Ascending aorta (tissue), 2 donors: ENCODE measurements at places on chromosomes 1 and 21.

GRCh38 chr1:22729912-22730311, 19.3 kb downstream of the EPHB2 start:
- no peak for DNase-seq

- peak; percentile 41 for DNase-seq
Measured at GRCh38 chr1:219088778-219089557, 84.7 kb upstream of the LYPLAL1 start.

DNA sequence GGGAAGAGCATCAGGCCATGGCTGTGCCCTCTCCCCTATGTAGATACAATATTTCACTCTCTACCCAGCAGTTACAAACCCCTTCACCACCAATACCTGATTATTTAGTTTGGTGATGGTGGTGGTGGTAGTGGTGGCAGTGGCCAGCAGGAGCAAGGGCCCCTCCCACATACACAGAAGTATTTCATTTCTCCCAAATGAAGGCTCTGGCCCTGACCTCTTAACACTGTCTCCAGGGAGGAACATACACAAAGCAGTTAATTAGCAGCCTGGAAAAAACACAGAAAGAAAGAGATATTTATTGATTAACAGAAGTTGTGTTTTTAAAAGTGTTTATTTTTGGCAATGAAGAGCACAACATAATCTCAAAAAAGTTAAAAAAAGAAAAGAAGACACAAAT, 212.7 kb upstream of the SAMSN1 start:
- DNase-seq: no peak

DNA sequence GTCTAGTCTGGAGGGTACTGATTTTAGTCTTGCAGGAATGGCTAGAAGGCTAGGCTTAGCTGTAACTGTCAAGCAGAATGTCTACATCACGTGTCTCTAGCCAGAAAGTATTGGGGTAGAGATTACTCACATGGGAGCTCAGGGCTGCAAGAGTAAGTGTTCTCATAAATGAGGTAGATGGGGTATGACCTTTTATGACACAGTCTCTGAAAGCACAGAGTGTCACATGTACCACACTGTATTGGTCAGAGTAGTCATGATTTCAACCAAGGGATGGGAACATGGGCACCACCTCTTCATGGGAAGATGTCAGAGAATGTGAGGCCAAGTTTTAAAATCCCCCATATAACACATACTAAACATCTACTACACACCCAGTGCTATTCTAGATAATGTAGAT, 2.9 kb downstream of the FYB2 start:
- DNase-seq: no peak

DNA sequence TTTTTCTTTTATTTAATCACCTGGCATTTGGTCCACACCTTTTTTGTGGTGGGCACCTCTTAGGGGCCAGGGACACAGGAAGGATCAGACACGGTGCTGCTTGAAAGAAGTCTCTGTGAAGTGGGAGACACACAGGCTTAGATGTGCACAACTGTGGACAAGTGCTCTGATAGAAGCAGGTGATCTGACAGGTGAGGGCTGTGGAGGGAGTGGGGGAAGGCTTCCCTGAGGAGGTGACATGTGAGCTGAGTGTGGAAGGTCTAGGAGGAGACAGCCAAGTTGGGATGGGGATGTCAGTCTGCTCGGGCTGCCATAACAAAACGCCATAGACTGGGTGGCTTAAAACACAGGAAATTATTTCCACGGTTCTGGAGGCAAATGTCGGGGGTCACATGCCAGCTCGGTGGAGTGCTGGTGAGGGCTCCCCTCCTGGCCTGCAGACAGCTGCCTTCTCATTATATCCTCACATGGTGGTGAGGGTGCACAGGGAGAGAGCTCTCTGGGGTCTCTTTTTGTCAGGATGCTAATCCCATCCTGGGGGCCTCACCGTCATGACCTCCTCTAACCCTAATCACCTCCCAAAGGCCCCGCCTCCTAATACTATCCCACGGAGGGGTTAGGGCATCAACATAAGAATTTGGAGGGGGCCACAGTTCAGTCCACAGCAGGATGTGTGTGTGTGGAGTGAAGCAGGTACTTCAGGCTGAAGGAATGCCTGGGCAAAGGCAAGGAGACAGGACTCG, 5.2 kb upstream of the KIAA1614 start:
- no peak for DNase-seq

DNA sequence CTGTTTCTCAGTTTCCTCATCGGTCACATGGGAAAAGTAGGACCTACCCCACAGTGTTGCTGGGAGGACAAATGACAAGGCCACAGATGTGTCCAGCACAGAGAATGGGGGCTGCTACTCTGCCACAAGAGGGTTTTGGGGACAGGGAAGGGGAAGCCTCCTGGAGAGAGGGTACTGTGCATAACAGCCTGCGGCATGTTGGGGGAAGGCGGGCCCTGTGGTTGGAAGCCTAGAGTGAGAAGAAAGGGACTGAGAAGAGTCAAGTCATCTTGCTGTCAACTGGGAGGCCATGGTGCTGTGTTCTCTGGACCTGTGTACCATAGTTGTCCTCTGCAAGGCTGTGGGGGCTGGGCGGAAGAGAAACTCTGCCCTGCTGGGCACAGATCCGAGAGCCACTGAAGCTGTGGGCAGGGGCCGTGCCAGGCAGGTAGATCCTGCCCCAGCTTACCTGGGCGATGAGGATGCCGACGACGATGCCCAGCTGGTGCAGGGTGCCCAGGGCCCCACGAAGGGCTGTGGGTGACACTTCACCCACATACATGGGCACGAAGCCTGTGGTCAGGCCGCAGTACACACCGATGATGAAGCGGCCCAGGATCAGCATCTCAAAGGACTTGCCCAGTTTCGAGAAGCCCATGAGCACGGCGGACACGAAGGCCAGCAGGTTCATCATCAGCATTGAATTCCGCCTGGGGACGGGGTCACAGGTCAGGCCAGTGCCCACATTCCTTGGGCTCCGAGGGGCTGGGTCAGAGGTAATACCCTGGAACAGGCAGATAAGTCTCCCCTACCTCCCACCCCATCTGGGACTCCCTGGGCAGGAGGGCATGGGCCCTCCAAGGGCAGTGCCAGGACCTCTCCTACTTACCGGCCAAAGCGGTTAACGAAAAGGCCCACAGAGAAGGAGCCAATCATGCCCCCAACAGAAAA, 28.2 kb downstream of the SLC2A1 start:
- peak; percentile 63 for DNase-seq

DNA sequence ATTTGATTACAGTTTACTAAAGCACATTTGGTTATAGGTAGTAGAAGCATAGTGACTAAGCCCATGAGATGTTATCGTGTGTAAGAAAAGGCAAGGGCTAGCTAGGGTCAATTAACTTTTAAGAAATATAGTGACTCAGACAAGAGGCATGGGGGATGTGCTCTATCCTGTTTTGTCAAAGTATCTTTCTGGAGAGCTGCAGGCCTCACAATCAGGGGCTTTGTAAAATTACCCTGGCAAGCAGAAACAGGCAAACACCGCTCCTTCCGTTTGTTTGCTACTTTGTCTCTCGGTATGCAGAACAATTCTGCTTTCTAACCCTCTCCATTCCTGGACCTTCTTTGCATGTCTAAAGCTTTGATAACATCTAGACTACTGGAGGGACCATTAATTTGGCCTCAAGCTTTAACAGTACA, 26.1 kb upstream of the ZNF697 start:
- no peak for DNase-seq

- no peak for DNase-seq
Measured at GRCh38 chr21:31772674-31773555, 41.0 kb upstream of the SCAF4 start.

DNA sequence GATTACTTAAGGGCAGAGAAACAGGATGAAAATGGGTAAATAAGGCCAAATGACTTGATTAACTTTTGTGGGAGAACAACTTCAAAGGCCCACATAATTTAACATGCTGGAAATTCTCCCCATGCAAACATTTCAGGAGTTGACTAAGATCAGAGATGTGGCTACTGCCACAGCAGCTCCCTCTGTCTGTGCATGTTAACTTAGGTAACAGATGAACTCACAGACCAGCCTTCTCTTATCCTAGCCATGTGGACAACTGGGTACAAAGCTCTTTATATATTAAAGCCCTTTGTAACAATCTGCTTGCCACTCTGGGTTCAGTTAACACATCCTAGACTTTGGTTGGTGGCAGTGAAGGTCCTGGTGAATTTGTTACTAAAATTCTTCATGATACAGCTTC, 33.2 kb downstream of the BEND5 start:
- no peak for DNase-seq

DNA sequence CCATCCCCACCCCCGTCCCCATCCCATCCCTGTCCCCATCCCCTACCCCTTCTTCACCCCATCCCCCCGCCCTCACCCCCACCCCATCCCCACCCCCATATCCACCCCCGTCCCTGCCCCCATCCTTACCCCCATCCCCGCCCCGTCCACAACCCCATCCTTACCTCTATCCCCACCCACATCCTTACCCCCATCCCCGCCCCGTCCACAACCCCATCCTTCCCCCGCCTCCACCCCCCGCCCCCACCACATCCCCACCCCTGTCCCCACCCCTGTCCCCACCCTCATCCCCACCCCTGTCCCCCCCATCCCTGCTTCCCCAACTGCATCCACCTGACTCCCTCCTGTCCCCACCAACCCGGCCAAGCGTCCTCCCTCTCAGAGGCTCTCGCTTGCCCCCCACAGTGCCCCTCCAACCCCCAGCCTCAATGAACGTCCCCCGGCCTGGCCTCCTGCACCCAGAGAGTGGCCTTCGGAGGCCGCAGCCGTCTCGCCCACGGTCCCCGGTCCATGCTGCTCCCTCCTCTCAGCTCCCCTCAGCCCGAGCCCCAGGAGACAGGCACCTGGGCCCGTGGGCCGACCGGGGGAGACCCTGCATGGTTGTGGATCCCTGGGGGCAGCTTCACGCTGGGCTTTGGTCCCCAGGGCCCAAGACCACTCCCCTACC, 25.5 kb upstream of the C1orf159 start:
- no peak for DNase-seq

DNA sequence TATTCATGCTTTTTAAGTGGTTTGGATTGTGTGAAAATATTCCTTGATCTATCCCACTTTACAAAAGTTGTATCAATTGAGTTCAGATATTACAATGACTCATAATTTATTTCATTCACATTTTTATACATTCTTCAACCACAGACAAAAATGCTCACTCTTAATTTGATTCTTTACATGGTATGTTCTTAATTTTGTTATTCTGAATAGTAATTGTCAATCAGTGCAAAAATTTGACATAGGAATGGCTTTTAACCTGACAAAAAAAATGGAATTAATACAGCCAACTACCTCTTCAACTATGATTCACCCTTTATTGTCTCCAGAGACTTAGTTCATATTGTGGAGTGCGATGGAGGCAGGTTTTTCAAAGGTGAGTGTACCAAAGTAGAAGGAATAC, 1002.4 kb upstream of the ADGRL4 start:
- no peak for DNase-seq

- DNase-seq: no peak
Measured at GRCh38 chr1:160149716-160150115, 1.7 kb upstream of the ATP1A4 start.

GRCh38 chr1:80540596-80540995, 1260.1 kb upstream of the ADGRL2 start:
- no peak for DNase-seq

DNA sequence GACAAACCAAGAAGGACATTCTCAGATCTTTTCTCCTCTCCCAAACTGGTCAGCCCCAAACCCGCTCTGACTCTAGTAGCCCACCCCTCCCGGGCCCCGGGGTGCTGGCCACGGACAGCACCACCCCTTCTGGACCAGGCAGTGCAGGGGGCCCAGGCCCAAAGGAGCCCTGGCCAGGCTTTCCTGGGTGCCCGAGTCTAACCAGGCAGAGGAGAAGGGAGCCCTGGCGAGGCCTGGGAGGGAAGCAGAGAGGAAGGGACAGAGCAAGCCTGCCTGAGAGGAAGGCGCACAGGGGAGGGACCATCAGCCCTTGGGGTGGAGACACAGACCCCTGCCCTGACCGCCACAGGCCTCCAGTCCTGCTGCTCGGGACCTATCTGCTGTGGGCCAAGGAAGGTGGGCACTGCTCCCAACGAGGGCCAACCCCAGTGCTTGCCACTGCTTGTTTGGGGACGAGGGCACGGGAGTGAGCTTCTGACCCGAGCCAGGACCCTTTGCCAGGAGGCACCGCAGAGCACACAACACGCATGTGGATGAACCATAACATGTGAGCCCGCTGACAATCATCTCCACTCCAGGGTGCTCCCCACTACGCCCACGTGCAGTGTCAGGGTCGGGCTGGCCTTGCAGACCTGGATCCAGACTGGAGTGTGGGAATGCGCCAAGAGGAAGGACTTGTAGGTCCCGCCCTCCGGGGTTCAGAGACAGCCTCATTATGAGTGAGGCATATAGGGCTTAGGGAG, 57.6 kb downstream of the KCNAB2 start:
- DNase-seq: no peak

DNA sequence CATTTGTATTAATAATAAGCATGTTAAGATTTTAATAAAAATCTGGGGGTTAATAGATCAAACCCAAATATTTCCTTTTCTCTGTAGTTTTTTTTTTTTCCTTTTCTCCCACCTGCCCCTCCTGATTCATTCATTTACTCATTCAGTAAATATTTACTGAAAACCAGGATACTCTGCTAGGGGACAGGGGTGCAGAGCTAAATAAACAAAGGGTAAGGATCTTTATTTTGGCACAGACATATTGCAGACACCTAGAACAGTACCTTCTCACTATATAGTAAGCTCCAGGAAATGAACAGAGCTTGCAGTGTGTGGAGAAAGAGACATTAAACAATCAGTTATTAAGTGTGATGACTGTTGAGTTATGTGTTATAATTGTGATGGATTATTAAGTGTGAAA, 60.9 kb downstream of the AK5 start:
- no peak for DNase-seq

DNA sequence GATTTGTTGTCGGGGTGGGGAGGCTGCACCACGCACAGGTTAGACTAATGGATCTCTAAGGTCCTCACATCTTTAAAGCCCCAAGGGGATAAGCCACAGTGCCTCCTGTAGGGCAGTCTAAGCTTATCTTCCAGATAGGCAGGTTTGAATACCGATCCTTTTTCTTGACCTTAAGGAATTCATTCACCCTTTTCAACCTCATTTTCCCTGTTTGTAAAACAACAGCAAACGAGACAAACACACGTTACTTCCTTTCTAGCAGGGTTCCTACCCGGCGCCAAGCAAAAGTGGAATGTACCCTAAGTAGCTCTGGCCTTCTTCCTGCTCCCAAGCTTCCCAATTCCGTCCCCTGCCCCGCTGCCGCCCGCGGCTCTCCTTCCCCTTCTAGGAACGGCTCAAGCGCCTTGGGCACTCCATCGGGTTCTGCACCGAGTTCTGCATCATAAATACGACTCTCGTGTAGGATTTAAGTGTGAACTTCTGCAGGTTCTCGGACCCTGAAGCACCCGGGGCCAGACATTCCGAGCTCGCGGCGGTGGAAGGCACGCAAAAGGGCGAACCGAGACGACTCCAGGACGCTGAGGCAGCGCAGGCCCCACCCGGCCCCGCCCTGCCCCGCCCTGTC, 548 bp upstream of the CDC20 start:
- no peak for DNase-seq

DNA sequence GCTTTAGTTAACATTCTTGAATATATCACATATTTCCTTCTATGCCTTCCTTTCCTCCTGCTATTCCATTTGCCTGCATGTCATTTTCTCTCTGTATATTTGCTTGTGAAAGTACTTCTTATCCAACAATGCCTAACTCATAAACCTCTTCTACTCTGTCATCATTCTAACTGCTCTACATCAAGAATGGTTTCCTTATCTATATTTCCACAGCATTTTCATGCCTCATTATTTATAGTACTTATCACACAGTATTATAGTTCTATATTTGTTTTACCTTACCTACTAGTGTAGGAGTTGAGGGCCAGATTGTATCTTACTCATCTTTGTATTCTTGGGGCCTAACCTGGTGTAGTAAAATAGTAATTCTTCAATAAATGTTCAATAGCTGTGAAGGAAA, 91.5 kb downstream of the ZMYM4 start:
- no peak for DNase-seq

- DNase-seq: no peak
Measured at GRCh38 chr1:6953907-6954364, 168.7 kb downstream of the CAMTA1 start.
